ENCODE measurements at places on chromosomes 1 and 21. TPM values are rescaled to one million over a fixed set of nuclear protein-coding genes. Genes with fewer than 3 reads are reported as not detected.
A peak's percentile ranks its signal among the peaks of the same experiment; 100 is the strongest.

DNA sequence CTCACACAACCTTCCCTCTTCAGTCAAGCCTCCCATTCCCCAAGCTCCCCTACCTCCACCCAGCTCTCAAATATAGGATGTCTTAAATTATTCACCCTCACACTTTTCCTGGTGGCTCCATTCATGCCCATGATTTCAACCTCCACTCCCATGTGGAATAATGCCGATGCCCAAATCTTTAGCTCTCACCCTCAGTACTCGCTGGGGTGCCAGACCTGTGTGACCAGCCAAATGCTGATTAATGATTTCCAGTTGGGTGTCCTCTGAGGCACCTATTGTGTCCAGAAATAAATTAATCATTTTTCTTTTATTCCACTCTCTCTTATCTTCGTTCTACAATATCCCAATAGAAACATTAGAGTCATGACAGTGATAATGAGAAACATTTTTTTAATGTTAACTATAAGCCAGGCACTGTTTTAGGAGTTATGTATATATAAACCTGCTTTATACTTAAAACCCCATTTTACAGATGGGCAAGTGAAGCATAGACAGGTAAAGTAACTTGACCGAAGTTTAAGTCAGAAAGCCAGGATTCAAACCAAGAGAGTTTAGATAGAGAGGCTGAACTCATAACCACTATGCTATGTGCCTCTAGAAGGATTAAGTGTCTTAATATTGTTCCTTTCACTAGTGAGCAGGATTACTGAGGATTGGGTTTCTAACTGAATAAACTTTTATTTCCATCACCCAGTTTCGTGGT is 209.7 kb downstream of the DUSP10 start:
- no peak for DNase-seq

DNA sequence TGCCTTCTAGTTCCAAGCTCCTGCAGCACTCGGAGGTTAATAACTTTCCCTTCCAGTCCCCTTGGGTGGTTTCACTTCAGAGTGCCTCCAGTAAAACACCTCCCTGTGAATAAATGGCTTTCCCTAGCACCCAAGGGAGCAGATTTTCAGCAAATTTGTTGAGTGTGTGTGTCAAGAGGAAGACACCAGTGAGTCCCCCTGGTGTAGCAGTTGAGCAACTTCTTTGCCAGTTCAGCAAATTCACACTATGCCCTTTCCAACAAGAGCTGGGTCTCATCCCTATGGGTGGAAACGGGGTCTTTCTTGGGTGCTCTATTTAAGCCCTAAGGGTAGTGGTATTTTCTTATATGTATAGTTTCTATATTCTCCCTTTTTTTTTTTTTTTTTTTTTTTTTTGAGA is 806 bp upstream of the AADACL4 start:
- DNase-seq: no peak

- no peak for DNase-seq
Measured at GRCh38 chr1:239913141-239913585, 178.5 kb upstream of the FMN2 start.

GRCh38 chr1:15918962-15919715 is 56.8 kb downstream of the ZBTB17 start:
- no peak for DNase-seq

- DNase-seq: no peak
Measured at GRCh38 chr1:167161242-167161641, 59.4 kb upstream of the POU2F1 start.

STX12 gene
- total RNA-seq: 44.5 TPM

- peak; percentile 79 for DNase-seq
Measured at GRCh38 chr1:152313319-152313801, 11.7 kb downstream of the FLG start.

DNA sequence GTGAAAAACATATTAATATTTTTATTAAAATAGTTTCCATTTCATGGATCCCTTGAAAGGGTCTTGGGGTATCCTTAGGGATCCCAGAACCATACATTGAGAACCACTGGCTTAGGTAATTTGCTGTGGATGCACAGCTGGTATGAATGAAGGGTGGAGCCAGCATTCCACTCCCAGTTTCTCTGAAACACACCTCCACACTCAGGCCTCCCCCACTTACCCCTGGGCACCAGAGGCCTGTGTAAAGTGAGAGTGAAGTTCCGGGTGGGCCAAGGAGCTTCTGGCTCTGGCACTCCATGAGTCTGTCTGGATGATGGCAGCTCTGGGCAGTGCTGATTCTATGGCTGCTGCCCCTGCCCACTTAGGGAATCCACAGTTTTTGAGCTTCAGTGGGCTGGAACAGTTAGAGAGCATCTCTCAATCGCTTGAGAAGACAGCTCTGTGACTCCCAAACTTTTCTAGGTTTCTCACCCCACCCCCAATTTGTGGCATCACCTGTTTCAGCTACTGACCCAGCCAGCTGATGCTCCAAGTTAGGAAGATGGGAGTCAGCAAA is 57.8 kb upstream of the CD1D start:
- no peak for DNase-seq

DNA sequence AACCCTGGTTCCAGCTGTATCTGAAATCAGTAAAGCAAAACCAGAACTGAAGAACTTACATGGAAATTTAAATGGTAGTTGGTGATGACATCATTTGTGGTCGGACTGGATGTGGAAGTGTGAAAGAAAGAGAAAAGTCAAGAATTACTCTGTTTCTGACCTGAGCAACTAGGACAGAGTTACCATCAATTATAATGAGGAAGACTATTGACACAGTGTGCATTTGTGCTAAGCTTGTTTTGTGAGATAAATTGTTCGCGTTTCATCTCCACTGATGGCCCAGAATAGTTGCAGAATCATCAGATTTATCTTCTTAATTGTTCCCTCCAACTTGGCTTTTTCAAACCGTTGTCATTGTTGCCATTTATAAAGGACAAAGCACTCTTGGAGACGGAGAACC is 410.6 kb upstream of the DEPDC1 start:
- no peak for DNase-seq

STIL gene
- 4.7 TPM for total RNA-seq

- peak; percentile 86 for DNase-seq
Measured at GRCh38 chr1:24898152-24898908, 31.7 kb downstream of the RUNX3 start.

AKT3 gene
- 107 TPM for total RNA-seq

- no peak for DNase-seq
Measured at GRCh38 chr1:187759825-187760333, 931.1 kb downstream of the PLA2G4A start.

SYCP1 gene
- not detected for total RNA-seq

- no peak for DNase-seq
Measured at GRCh38 chr1:39107341-39108290, 81.5 kb downstream of the NDUFS5 start.

GRCh38 chr1:156102633-156103511 is 11.6 kb upstream of the LMNA start:
- DNase-seq: no peak

DNA sequence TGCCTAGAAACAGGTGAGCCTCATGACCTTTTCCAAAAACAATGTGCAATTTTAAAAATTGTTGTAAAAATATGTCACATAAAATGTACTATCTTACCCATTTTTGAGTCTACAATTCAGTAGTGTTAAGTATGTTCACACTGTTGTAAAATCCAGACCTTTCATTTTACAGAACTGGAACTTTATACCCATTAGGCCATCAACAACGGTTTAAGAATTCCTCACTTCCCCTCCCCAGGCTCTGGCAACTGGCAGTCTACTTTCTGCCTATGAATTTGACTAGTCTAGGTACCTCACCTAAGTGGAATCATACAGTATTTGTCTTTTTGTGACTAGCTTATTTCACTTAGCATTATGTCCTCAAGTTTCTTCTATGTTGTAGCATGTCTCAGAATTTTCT is 8.6 kb downstream of the CTSE start:
- no peak for DNase-seq

DNA sequence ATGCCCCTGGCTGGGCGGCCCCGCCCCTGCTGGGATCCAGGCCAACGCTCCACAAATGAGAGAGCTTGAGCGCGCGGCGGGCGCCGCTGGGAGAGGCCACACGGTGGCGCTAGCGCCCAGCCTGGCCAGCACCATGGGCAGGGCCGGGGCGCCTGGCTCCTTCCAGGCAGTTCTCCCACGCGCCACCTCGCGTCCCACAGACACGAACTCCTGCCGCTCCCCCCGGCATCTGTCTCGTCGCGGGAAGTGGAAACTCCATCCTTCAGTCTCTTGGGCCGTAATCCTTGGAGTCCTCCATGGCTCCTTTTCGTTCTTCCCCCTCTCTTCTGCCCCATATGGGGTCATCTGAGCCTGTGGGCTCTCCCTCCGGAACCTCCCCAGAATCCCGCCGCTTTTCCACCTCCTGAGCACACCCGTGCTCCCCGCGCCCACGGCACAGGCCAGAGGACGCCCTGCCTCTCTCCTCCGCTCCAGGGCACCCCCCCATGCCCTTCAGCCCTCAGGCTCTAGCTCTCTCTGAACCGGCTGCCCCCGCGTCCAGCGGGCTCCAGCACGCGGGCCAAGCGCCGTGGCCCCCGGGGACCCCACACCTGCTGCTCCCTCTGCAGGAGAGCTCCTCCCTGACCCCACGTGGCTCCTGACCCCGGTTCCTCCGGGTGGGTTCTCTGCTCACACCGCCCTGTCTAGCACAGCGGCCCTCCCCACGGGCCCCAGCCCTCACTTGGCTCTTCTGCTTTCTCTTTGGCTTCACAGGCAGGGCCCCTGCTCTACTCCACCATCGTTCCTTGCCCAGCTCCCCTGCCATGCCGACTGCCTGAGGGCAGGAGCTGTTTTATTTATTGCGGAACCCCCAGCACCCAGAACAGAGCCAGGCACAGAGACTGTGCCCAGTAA is 31.9 kb upstream of the EDN2 start:
- peak; percentile 98 for DNase-seq

DNA sequence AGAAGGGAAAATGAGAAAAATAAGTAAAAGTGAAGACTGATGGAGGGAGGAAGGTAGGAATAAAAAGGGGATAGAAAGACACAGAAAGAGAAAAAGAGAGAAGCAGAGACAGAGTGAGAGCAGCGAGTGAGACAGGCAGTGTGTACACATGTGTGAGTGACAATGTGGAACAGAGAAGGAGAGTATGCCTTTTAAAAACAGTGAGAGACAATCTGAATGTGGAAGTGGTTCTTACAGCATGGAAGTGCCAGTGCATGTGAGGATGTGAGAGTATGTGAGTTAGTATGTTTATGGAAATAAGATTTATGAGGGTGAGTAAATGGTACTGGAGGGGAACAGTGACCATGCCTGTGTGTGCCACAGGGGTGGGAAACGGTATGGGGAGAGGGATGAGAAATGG is 1.2 kb downstream of the NEGR1 start:
- DNase-seq: no peak

- DNase-seq: no peak
Measured at GRCh38 chr1:241924080-241924808, 33.3 kb upstream of the BECN2 start.

GRCh38 chr21:36968976-36969375 is 2.5 kb upstream of the HLCS start:
- DNase-seq: no peak

GRCh38 chr1:61951731-61952580 is 209.7 kb downstream of the PATJ start:
- no peak for DNase-seq

HSPA6 gene
- total RNA-seq: not detected

DNA sequence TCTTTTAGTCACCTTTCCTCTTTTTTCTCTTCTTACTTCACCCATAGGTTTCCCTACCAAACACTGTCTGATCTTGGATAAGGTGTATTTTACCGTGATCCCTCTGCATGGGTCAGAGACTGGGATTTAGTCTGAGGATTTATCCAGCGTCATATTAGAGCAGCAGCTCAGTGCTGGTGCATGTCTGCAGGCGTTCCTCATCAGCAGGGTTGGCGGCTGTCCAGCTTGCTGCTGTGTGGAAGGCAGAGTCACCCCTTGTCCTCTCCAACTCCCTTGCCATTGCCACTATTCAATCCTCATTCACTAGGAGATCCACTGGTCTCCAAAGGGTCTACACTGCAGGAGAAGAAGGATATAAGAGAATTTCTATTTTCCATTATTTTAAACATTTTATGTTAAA is 7.3 kb upstream of the FAM78B start:
- DNase-seq: no peak

GRCh38 chr1:113128116-113128515 is 55.1 kb downstream of the LRIG2 start:
- DNase-seq: no peak

- DNase-seq: no peak
Measured at GRCh38 chr1:65319141-65319540, 9.8 kb downstream of the DNAJC6 start.

PLD5 gene
- not detected for total RNA-seq

- no peak for DNase-seq
Measured at GRCh38 chr1:160519642-160520435, 3.2 kb downstream of the SLAMF6 start.

GRCh38 chr1:47709019-47709871 is 271.4 kb downstream of the FOXD2 start:
- DNase-seq: no peak

SH2D1B gene
- total RNA-seq: not detected

- no peak for DNase-seq
Measured at GRCh38 chr1:212782422-212783154, 9.0 kb downstream of the NSL1 start.

AGRN gene
- 191 TPM for total RNA-seq

OVAAL gene
- not detected for total RNA-seq

All from osteocyte (in vitro differentiated cells).